Iris pigment epithelial cell (primary cell): ENCODE measurements at places on chromosomes 2 and 18.

DNA sequence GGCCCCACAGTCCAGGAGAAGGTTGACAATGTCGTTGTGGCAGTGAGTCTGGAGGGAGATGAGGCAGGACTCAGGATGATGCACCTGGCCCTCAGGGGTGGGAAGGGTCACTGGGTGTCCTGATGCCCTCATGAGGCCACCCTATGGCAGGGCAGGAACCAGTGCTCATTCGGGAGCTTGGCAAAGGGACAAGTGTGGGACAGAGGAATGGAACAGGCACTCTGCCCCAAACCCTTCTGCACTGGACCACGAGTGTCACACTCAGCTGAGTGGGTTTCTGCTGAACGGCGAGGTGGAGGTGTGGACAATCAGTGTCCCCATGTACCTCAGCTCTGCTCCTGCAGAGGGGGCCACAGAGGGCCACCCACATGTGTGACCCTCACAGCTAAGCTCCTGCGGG lies 32.0 kb downstream of the ANKMY1 start:
- no peak for DNase-seq

- DNase-seq: no peak
Observed at GRCh38 chr2:236671896-236672562, 102.4 kb downstream of the ACKR3 start.

GRCh38 chr2:177271981-177272666 lies 7.6 kb upstream of the NFE2L2 start:
- no peak for DNase-seq

DNA sequence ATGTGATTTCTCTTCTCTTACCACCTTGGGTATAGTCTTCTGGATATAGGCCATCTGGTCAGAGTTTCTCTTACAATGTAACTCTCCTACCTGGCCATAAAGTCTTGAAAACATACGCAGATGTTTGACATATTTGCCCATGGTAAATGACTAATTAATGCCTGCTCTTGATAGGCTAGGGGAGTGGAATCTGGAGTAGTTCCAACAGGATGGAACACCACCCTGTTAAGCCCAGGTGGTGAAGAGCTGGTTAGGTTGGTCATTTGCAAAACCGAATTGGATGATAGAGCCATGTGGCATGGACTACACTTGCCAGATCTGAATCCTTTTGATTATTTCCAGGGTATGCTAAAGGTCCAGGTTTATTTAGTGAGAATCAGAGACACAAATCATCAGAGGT lies 36.5 kb downstream of the HADHB start:
- no peak for DNase-seq

DNA sequence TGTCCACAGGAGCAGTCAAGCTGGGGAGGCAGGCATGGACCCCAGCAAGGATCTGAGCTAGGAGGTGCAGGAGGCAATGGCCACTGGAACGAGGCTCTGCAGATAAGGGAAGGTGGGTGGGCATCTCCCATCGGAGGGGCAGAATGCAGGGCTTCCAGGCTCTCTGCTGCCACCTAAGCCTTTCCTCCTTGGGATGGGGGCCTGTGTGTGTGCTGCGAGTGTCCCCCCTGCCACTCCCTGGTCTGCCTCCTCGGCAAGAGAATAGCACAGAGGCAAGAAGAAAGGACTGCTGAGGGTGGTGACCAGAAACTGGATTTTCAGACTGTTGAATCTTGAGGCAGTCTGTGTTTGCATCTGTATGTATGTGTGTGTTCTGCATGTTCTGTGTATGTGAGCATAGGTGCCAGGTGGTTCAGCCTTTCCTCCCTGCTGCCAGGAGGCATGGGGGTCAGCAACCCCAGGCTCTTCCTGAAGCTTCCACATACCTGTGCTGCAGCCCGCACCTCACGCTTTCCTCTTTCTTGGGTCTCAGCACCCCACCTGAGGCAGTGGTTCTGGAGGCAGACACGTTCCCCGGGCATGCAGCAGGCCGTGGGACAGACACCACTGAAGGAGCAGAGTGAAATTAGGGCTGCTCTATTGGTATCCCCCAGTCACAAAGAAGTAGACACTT lies 86.7 kb downstream of the EPAS1 start:
- DNase-seq: no peak

DNA sequence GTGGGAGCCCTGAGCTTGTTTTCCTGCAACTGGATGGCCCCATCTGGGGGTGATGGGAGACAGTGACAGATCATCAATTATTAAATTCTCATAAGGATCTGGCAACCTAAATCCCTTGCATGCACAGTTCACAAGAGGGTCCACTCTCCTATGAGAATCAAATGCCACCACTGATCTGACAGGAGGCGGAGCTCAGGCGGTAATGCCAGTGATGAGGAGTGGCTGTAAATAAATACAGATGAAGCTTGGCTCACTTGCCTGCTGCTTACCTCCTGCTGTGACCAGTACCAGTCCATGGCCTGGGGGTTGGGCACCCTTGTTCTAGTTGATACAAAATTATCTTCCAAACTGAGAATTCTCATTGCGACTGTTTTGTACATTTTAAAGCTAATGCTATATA lies 258.6 kb downstream of the CTNNA2 start:
- DNase-seq: no peak

- DNase-seq: no peak
Observed at GRCh38 chr2:31696068-31696467, 115.3 kb upstream of the SRD5A2 start.

DNA sequence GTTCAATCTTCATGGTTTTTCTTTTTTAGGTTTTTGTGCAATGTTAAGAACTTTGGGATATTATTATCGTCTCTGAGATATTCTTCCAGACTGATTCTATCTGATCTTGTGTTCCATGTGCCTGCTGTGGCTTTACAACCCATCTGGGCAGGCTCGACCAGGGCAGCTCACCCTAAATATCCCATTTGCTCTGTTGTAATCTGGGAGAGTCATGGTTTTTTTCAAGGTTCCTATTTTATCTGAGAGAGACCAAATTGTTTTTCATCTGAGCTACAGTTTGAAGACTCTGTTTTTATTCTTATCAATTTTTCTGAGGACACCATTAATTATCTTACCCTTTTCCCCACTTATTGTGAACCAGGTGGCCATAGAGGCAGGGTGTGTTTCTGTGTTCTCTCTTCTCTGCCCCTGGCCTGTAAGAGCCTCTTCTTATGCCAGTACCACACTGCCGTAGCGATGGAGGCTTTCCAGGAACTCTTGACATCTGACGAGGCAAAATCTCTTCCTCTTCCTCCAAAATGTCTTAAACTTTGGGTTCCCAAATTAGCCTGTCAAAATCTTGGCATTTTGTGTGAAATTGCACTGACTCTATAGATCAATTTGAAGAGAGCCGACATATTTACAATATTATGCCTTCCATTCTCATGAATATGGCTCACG lies 3.1 kb downstream of the SP140L start:
- no peak for DNase-seq

DNA sequence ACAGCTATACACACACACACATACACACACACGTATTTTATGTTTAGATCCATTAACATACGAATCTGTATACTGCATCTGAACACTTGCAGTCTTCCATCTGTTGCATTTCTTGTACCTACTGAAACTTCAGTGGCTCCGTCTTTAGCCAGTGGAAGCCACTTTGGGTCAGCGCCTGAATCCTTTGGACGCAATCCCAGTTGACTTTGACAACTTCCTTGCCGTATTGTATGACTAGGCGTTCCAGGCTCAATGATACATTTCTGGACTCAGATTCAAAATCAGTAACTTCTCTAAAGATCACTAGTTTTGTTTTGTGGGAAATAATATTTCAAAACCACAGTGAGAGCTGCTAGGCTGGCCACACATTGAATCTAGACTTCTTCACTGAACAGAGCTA lies 101.5 kb upstream of the GPC1 start:
- no peak for DNase-seq

- no peak for DNase-seq
Observed at GRCh38 chr2:239150125-239151011, 250.5 kb downstream of the HDAC4 start.

DNA sequence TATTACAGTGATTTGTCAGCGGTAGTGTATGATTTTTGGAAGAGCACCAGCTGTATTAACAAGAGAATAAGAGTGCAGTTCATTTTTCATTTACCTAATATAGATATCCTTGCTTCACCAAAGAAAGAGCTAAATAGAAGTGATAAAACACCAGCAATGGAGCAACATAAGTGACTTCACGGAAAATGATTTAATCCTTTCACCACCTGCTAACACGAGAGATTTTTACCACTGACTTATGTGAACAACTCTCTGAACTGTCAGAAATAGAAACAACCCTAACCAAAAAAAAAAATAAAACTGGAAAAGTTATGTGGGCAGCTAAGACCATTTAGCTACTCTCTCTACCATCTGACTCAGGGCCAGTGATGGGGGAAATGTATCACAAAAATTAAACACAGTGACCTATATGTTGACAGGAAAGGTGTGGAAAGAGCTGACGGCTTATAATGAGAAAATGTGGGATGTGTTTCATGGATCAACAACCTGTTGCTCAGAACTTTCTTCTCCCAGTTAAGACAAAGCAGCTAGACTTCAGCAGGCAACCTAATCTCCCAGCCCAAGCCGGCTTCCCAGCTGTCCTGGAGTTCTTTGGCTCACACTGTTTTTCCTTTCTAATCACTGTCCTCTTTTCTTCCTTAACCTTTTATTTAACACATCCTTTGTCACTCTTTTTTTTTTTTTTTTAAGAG lies 272.7 kb downstream of the SS18 start:
- DNase-seq: no peak

GRCh38 chr2:177015356-177015923 lies 197.2 kb upstream of the HNRNPA3 start:
- DNase-seq: no peak

- DNase-seq: peak; percentile 41
Observed at GRCh38 chr2:100262555-100263320, 59.6 kb downstream of the LONRF2 start.

DNA sequence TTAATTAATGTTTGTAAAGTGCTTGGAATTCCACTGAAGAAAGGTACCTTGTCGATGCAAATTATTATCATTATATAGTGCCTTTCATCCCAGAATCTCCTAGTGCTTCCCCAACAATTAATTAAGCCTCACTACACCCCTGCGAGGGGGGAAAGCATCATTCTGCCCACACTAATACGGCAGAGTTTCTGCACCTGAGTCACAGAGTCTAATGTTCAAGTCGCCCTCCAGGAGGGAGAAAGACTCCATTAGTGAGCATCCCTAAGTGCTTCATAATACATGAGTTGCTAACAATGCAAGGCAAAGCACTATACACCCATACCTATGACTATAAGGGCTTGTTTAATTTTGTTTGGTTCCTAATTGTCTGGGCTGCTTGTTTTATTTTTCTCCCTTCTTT lies 25.4 kb upstream of the NRP2 start:
- DNase-seq: no peak

DNA sequence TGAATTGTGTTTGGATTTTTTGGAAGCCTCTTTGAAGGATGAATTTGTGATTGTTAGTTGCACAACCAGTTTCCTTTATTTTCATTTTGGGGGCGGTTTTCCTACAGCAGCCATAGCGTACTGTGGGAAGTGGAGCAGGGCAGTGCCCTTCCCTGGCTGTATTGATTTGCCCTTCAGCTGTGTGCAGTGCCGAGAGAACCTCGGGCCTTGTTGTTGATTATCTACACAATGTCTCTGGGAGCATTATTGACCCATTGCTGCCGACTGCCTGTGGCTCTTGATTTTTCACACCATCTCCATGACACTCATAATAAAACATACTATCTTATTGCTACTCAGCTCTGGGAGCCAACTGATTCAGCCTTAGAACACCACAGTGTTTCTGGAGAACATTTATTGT lies 162.2 kb upstream of the BOD1L2 start:
- no peak for DNase-seq

DNA sequence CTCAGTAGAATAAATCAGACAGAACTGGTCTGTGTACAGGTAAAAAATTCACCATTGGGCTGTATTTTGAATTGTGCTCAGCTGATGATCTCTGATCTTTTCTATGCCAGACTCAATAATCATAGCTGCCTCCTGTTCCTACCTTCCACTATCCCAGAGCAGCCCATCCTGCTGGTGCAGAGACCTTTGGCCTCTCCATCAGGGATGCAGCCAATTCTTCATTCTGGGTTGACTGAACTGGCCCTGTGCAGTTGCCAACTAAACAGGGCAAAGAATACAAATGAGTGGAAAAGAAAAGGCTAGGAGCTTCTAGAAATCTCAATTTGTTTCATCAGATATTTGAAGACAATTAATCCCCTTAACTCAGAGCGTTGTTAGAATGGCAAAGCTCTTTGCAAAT lies 1781.3 kb upstream of the CELF4 start:
- DNase-seq: no peak

- no peak for DNase-seq
Observed at GRCh38 chr2:223155956-223156355, 104.0 kb downstream of the KCNE4 start.

GRCh38 chr2:81648370-81648769 lies 1343.8 kb upstream of the LRRTM1 start:
- no peak for DNase-seq

DNA sequence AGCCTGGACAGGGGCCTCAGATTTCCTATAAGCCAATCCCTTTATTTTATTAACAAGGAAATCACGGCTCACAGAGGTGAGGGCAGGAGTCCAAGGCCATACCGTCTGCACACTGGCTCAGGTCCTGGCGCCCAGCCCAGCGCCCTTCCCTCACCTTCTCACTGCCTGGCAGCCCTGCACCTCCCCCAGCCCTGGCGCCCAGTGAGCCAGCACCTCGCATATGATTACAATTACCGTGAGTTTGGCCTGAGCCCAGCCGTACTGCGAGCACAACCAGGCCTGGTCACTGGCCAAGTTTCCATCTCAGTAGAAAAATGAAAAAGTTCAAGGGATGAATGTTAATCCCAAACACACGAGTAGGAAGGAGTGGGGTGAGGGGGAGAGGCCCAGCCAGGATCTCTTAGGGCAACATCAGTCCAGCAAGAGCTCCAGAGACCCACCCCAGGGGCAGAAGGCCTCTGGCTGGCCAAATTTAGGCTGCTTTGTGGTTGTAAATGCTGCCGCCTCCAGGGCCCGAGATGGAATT lies 68.4 kb downstream of the MCFD2 start:
- peak; percentile 93 for DNase-seq
